ENCODE measurements at places on chromosomes 6 and 20.

DNA sequence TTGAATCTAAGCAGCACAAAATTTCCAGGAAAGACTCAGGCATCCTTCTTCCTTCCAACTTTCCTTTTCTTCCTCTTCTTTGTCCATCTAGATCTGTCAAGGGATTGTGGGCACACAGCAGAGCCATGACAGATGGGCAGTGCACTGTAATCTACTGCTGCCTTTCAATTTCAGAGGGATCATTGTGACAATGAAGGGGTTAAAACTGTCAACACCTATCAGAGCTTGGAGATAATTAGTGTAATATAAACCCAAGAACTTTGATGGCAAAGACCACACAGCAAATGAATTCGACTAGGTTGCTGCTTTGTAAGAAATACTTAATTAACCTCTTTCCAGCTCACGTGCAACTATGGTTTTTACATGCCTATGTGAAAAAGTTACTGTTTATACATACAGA, 55.0 kb downstream of the SAMD5 start:
- DNase-seq, result no peak

DNA sequence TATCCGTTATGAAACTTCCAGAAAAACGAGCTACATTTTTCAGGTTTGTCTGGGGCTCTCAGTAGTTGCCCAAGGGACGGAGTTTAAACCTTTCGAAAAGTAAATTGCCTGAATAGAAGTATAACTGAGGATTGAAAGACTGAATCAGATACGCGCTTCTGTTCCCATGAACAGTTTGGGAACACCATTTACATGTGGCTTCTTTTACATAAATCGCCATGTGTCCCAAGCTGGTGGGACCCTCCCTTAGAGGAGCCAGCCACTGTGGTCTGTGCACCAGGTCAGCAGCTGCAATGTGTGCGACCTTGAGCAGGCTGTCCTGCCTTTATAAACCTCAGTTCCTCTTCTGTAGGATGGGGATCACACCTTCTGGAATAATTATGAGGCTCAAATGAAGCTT, 11.0 kb downstream of the ENTPD6 start:
- no peak for DNase-seq

DNA sequence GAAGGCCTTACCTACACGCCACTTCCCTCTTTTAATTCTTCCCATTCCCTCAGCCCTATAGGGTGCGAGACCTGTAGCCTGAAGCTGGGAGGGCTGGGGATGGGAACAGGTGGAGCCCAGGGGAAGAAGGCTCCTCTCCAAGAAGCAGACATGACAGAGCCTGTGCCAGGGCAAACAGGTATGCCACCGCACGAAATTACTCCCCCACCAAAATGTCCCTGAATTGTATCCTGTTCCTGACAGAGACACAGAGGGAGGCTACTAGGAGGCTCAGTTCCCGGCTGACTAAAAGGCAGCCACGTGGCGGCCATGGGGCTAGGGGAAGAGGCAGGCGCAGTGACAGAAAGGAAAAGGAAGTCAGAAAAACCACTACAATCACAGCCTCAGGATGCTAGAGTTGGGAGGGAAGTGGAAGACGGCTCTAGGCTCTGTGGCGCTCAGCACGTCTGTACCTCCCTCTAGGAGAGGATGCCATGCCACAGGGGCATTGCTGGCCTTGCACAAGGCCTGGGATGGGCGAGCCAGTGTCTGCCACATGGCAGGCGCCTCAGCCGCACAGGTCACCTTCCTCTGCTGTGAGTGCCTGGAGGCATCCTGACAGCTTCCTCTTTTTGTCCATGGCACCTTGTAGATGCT, 27.7 kb downstream of the TFEB start:
- no peak for DNase-seq

- no peak for DNase-seq
Measured at GRCh38 chr6:56601390-56601789, 41.3 kb downstream of the DST start.

GRCh38 chr6:170524172-170524502, 29.0 kb downstream of the PSMB1 start:
- DNase-seq, result no peak

DNA sequence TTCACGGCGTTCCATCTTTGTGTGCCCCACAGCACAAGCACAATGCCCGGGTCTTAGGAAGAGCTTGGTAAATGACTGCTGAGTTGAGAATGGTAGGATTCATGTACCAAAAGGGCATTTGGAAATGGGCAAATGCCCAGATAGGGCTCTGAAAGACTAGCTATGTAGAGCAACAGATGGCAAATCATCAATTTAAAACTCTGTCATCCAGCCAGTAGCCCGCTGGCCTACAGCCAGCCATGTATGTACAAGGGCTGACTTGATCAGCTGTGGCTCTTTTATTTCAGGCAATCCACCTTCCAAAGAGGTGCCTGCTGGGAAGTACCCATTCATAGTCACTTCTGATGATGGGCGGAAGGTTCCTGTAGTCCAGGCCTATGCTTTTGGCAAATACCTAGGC, 35.1 kb downstream of the NT5E start:
- no peak for DNase-seq

DNA sequence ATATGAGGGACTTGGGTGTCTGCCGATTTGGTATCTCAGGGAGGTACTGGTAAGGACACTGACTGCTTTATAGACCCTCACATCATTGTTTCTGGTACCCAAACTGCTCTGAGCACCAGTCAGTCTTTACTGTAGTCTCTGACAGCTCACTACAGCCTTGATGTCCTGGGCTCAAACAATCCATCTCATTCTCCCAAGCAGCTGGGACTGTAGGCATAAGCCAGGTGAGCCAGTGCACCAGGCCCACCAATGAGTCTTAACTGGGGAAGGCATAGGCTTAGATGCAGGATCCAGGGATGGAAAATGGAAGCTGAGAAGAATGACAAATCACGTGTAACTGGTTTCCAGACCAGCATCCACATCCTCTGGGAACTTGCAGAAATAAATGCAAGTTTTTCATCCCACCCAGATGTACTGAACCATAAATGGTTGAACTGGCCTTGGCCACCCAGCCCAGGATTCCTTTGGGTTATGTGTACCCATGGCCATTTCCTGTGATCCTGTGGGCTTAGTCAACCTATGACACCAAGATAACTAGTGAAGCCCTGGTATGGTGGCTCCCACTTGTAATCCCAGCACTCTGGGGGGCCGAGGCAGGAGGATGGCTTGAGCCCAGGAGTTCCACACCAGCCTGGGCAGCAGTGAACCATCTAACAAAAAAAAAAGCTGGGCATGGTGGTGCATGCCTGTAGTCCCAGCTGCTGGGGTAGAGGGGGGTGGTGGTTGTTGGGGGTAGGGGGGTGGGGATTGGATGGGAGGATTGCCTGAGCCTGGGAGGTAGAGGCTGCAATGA, 5.8 kb downstream of the TUBB start:
- DNase-seq, result no peak

GRCh38 chr20:44222633-44223368, 12.2 kb upstream of the OSER1 start:
- DNase-seq, result peak; percentile 23

DNA sequence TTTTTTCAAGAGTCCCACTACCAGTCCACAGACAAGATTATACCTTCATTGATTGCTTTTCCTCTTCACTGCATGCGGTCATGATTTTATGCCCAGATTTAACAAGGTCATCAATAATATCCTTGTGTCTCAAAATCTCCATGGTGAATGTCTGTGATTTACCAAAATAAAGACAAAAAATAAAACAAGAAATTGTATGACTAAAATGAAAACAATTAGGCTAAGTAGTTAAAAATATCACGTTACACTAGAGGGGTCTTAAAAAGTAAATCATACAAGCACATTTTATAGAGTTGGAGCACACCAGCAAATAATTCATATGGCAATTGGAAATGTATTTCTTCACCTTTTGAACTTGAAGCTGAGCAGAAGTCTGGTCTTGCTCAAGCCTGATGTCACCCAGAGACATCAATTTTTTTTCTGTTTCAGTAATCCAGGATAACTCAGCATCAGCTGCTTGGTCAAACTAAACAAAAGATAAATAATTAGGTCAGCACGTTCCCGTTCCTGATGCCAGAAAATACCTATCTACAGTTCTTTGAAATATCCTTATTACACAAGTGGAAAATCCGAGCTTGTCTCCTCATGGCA, 125.4 kb downstream of the DST start:
- DNase-seq, result no peak

- no peak for DNase-seq
Measured at GRCh38 chr6:160260367-160260766, 1.7 kb upstream of the SLC22A2 start.

- DNase-seq, result no peak
Measured at GRCh38 chr6:137145421-137145820, 28.0 kb downstream of the IL22RA2 start.

GRCh38 chr20:61758564-61759200, 307.0 kb downstream of the TAF4 start:
- DNase-seq, result no peak

- DNase-seq, result no peak
Measured at GRCh38 chr20:54115172-54115854, 44.9 kb upstream of the BCAS1 start.

- no peak for DNase-seq
Measured at GRCh38 chr20:1456300-1456699, 10.3 kb downstream of the NSFL1C start.

GRCh38 chr20:49343246-49343645, 65.4 kb upstream of the ZNFX1 start:
- DNase-seq, result no peak

GRCh38 chr6:160583794-160584193, 80.3 kb downstream of the LPA start:
- no peak for DNase-seq

DNA sequence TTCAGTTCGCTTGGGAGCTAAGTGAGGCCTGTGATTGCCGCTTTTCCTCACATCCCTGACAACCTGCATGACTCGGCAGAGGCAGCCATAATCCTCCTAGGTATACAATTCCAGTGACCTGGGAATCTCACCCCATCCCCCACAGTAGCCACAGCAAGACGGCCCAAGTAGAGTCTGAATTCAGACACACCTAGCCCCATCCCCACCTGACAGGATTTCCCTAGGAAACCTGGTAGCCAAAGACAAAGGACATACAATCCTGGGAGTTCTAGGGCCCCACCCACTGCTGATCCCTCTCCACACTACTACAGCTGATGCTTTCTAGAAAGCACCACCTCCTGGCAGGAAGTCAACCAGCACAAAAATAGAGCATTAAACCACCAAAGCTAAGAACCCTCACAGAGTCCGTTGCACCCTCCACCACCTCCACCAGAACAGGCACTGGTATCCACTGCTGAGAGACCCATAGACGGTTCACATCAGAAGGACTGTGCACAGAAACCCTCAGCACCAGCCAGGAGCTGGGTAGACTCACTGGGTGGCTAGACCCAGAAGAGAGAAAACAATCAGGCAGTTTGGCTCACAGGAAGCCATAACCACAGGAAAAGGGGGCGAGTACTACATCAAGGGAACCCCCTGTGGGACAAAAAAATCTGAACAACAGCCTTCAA, 17.9 kb upstream of the RUNX2 start:
- peak; percentile 9 for DNase-seq

Data from endothelial cell (in vitro differentiated cells).